ENCODE measurements at places on chromosomes 2 and 18. TPM values are rescaled to one million over a fixed set of nuclear protein-coding genes. Genes with fewer than 3 reads are reported as not detected.

ADCY3 gene
- total RNA-seq, result 70.3 TPM

ELOA2 gene
- not detected for total RNA-seq

LOXHD1 gene
- not detected for total RNA-seq

LBX2 gene
- total RNA-seq, result not detected

PPP1R1C gene
- 1.5 TPM for total RNA-seq

DCC gene
- not detected for total RNA-seq

CPLX4 gene
- total RNA-seq, result not detected
